ENCODE measurements at places on chromosomes 7 and 10.

DNA sequence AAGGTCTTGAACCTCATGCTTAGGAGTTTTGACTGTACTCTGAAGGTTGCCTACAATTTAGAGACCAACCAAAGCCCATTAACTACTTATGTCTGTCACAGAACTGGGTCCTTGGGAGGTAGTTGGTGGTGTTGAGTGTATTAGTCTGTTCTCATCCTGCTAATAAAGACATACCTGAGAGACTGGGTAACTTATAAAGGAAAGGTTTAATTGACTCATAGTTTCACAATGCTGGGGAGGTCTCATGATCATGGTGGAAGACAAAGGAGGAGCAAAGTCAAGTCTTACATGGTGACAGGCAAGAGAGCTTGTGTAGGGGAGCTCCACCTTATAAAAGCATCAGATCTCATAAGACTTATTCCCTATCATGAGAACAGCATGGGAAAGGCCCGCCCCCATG, 319.6 kb upstream of the ZMIZ1 start:
- no peak for DNase-seq

- no peak for DNase-seq
Observed at GRCh38 chr10:101939008-101939648, 95.5 kb upstream of the KCNIP2 start.

GRCh38 chr10:43524434-43525247, 49.8 kb downstream of the ZNF239 start:
- no peak for DNase-seq

DNA sequence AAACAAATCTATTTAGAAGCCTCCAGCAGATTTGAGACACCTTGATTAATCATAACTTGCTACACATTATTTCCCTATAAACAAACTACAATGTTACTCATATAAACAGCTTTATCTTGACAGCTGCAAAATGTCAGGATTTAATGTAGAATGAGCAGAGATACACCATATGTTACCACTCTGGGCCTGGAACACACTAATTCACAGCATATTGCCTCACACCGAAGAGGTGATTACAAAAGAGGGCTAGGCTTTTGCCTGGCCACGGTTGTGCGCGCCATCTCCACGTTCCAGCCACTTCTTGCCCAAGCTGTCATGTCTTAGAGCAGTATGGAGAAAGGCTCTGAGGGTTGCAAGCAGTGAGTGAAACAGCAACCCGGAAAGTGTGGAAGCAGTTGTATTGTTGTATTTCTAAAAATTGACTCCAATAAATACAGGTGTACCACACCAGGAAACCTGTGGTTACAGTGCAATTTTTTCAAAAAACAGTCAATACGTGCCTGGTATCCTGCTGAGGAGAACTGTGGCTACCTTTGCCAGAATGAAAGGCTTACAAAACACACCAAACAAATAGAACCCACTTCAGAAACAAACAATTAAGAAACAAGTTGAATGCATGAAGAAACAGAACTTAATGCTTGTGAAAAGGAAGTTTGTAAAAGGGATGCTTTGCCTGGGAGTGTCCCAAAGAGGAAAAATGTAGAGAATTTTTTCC, 498.1 kb downstream of the PLXNA4 start:
- no peak for DNase-seq

DNA sequence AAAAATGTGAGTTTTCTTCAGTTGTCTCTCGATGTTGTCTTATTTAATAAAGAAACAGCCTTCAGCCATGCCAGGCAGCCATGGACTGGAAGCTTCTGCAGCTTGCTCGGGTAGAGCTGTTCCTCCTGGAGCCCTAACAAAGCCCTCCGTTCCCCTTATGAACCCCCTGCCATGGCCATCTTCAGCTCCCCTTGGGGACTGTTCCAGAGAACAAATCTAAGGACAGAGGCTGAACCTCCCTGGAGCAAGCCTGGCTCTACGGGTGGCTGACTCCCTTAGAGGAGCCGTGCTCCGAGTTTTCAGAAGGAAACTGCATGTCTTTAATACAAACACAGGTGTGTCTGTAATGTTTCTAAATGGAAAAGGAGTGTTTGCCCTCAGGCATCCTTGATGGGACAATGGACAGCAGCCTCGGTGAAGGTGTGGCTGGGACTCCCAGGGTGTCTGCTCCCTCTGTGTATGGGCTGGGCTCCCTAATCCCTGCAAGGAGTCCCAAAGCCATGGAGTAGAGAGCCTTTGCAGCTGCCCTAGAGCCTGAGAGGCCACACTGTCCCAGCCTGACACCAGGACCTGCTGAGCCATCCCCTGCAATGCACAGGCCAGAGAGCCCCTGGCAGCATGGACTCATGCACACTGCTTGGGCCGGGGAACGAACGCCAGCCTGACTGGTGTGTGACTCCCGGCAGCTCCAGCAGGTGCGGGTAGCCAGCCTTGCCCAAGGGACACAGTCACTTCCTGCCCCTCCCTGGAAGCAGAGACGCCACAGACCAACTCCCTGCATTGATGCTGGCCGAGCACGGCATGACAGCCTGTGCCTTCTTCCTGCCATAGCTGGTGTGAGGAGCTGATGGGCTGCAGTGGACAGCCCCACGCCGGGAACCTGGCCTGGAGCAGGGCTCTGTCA, 381.8 kb downstream of the TCERG1L start:
- DNase-seq: no peak

DNA sequence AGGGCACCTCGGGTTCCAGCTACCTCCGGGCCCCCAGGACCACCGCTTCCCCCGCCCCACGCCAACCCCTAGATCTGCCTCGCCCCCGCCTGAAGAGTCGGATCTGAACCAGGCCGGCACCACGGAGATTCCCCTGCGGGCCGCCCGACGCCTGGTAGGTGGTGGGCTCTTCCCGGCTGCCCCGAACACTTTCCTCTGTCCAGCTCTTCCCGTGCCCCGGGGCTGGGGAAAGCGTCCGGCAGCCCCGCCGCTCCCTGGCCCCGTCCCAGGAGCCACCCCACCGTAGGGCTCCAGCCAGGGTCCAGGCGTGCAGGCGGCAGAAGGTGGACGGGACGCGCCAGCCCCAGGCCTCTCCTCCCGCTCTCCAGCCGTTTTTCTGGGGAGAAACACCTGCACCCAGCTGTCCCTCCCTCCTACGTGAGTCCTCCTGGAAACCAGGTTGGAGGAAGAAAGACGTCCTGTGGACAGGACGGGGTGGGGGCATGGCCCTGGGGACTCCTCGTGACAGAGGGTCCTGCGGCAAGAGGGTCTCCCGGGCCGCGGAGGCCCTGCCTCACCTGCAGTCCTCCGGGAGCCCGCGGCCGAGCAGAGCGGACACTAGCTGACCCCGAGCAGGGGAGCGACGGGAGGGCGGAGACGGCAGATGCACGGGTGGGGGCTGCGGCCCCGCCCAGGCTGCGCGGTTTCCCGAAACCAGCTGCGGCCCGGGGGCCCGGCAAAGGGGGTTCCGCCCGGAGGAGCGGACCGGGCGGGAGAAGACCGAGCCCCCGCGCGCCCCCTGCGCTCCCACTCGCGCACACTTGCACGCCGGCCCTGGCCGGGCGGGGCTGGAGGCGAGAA, at the start of gene TMEM176B:
TMEM176B (minus strand) TSS at position 624 of the 840 bp plus-strand sequence. CDS start 3,795 bp downstream, outside the sequence.
- DNase-seq: no peak

- DNase-seq: no peak
Observed at GRCh38 chr10:4004990-4005389, 220.0 kb upstream of the KLF6 start.

GRCh38 chr10:22856444-22857074, 71.3 kb upstream of the ARMC3 start:
- DNase-seq: no peak

GRCh38 chr7:107450970-107451369, 18.9 kb upstream of the GPR22 start:
- no peak for DNase-seq
